ENCODE measurements at places on chromosomes 12 and 14.

DNA sequence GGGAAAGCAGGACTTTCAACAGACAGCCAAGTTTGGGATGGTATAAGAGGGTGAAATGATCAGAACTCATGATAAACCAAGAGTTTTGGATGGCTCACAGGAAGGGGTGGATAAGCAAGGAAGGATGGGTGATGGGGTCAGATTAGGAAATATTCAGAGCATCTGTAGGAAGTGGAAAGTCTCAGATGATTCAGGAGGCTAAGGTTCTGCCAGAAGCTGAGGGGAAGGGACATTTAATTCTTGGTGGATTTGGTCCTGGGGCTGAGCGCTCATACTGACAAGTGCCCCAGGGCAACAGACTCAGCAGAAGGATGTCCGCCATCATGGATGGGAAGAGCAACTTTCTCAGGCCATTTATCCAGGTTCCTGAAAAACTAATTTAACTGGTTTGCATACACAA is 28.4 kb upstream of the BDKRB2 start:
- DNase-seq, result no peak
- H3K27ac ChIP-seq, result no peak overlapping the region
- H3K27me3 ChIP-seq, result peaks cover 40% of the 10 kb centered on the region

DNA sequence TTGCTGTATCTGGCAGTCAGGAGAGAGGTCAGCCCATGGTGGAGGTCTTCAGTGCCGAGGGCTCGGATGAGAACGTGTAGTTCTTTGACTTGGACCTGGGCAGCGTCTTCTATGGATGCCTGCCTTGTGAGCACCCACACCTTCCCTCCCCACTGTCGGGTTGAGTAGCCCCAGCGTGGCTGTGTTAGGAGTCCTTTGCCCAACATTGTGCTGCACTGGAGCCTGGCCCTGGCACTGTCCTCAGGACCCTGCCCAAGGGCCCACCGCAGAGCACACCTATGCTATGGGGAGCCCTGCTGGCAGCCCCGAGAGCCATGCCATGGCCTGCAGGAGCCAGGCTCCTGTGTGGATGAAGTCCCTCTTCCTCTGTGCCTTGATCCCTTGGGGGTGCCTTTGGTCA is 26.7 kb downstream of the SLC25A29 start:
- H3K27me3 ChIP-seq, result no peaks in the 10 kb centered on the region
- H3K27ac ChIP-seq, result peak overlapping the region; percentile 67
- peaks cover 23% of the 10 kb centered on the region for H3K36me3 ChIP-seq
- DNase-seq, result no peak
- H3K4me1 ChIP-seq, result peaks cover 44% of the 10 kb centered on the region
- H3K4me3 ChIP-seq, result no peak overlapping the region

DNA sequence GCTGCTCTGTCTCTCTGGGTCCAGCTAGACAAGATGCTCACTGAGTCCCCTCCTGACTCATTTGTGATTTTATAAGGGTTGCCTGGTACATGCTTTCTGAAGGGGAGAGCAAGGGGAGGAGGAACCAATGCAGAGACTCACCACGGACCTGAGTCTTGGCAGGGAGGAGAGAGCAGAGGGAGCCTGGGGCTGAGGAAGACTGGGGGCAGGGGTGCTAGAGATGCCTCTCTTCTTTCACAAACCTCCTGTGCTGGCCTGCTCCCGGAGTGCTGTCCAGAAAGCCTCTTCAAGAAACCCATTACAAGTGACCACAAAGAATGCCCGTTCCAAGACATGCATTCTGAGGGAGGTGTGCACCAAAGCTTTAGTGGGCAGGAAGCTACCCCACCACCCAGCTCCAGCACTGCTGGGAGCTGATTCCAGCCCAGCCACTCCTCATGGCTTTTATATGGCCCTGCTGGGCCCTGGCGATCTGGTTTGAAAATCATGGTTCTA is 33.1 kb upstream of the DICER1 start:
- DNase-seq, result no peak
- no peak overlapping the region for H3K27ac ChIP-seq
- H3K4me1 ChIP-seq, result no peaks in the 10 kb centered on the region
- peaks cover 55% of the 10 kb centered on the region for H3K27me3 ChIP-seq

DNA sequence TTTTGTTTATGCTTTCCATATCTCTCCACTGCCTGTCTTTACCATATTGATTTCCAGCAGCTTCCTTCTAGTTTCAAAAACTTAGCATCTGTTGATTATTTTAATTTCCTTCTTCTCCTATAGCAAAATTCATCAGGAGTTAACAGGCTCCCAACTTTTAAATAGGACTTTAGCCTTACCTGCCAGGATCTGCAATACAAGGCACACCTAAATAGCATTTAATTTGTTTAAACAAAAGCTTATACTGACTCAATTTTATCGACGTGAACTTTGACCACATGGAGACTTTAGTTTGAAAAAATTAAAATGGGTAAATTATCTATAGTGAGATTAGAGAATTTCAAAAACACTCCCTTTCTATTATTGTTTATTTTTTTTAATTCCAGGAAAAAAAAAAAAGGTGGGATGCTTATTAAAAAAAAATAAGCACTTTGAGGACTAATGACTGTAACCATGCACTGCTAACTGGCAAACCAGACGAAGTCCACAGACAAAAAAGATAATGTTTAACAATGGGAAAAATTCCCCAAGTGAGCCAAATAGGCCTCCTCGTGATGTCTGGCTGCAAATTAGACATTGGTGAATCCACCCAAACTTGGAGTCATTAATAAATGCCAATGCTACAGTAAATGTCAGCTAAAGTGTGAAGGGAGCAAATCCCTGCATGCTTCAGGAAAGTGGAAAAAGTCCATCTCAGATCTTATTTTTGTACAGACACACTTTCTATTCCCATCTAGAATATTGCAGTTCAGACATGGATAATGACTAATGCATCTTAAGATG is 40.7 kb downstream of the RMST start:
- H3K27ac ChIP-seq, result no peak overlapping the region
- no peaks in the 10 kb centered on the region for H3K36me3 ChIP-seq
- H3K4me3 ChIP-seq, result no peak overlapping the region
- no peaks in the 10 kb centered on the region for H3K4me1 ChIP-seq

DNA sequence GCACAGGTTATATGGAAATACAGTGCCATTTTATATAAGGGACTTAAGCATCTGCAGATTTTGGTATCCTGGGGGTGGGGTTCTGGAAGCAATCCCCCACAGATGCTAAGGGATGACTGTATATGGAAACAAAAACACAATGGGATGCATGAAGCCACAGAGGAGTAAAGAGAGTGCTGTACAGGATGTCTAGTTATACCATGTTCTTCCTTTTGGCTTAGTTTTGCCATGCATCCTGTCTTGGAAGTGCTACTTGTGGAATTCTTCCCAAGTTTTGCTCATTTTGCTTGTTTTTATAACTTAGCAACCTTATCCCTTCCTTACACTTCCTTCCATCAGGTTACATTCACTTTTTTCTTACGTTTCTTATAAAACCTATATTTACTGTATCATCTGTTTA is 55.6 kb downstream of the TRMT5 start:
- H3K4me3 ChIP-seq, result no peak overlapping the region
- H3K4me1 ChIP-seq, result peaks cover 8% of the 10 kb centered on the region
- H3K27me3 ChIP-seq, result no peaks in the 10 kb centered on the region
- no peak overlapping the region for H3K27ac ChIP-seq
- no peak for DNase-seq

DNA sequence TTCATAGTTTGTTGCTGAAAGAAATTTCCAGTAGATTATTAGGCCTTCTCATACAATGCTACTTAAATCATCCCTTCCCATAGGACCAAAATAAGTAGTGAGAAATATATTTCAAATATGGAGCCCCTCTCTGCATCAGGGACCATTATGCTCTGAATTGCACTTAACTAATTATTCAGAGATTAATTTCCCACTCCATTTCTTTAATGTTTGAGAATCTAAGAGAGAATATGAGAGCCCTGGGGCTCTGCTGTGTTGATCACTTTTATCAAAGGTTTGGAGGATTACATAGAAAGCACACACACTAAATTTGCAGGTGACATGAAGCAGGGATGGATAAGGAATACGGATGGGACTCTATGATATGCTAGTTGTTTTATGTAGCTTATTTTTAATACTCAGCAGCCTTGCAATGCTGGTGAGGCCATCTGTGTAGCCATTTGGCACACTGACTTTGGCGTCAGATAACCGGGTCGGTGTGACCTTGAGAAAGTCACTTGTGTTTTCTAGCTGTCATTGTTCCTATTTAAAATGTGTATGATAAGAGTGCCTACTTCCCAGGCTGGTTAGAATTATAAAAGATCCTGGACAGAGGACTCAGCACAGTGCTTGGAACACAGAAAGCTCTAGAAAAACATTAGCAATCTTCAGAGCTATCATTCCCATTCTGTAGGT is 49.9 kb upstream of the FBXO21 start:
- no peak overlapping the region for H3K27ac ChIP-seq
- H3K4me3 ChIP-seq, result no peak overlapping the region
- H3K4me1 ChIP-seq, result no peaks in the 10 kb centered on the region

DNA sequence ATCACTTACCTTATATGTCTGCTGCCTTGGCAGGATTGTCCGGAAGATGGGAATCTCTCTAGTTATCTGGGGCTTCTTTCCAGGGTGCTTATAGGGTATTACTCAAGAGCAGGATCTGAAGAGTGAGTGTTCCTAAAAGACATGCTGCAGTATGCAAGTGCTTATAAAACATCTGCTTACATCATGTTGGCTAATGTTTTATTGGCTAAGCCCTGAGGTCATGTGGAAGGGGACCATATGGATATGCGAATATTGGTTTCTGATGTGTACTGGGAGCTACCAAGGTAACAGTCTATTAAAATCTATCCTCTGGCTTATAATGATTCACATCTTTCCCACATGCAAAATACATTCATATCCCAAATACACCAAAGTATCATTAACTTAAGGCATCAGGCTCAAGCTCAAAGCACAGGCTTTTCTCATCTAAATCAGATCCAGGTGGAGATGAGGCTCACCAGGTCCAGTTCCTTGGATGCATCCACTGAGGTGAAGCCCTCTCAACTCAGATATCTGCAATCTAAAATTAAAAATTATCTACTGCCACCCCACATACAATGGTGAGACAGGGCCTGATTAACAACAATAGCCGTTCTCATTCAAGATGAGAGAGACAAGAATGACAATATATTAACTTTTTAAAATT is 29.8 kb downstream of the LRRIQ1 start:
- peaks cover 2% of the 10 kb centered on the region for H3K36me3 ChIP-seq
- no peaks in the 10 kb centered on the region for H3K4me1 ChIP-seq
- no peak for DNase-seq

DNA sequence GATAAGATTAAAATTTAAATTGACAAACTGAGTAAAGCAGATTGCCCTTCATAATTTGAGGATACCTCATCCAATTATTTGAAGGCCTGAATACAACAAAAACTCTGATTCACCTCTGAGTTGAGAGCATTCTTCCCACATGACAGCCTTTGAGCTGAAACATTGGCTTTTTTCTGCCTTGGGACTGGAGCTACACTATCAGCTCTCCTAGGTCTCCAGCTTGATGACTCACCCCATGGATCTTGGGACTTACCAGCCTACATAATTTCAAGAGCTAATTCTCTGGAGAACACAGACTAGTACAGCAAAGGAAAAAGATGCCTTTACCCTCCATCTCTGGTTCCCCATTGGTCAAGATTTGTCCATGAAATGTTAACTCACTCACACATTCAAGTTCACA is 555.1 kb downstream of the FOXG1 start:
- H3K27me3 ChIP-seq, result no peaks in the 10 kb centered on the region
- no peak for DNase-seq
- no peak overlapping the region for H3K4me3 ChIP-seq
- H3K36me3 ChIP-seq, result no peaks in the 10 kb centered on the region

Measured in central memory CD8-positive, alpha-beta T cell (primary cell).